ENCODE measurements at places on chromosomes 12 and 14.

GRCh38 chr12:63894132-63894531 lies 49.6 kb downstream of the SRGAP1 start:
- DNase-seq: no peak

DNA sequence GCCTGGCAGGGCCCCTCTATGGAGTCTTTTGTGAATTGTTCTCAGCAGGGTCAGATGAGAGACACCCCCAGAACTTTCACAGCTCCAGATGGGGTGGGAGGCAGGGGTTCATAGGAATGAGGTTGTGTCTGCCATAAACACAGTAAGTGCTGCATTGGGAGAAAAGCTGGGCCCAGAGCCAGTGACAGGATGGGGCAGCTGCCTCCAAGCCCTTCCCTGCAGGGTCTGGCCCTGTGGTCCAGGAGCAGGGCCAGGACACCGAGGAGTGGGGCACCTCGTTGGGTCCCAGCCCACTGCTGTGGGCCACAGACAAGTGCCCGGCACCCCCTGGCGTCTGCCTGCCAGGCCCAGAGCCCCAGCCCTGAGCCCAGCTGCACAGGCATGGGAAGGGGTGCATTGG lies 13.3 kb downstream of the INF2 start:
- DNase-seq: no peak

DNA sequence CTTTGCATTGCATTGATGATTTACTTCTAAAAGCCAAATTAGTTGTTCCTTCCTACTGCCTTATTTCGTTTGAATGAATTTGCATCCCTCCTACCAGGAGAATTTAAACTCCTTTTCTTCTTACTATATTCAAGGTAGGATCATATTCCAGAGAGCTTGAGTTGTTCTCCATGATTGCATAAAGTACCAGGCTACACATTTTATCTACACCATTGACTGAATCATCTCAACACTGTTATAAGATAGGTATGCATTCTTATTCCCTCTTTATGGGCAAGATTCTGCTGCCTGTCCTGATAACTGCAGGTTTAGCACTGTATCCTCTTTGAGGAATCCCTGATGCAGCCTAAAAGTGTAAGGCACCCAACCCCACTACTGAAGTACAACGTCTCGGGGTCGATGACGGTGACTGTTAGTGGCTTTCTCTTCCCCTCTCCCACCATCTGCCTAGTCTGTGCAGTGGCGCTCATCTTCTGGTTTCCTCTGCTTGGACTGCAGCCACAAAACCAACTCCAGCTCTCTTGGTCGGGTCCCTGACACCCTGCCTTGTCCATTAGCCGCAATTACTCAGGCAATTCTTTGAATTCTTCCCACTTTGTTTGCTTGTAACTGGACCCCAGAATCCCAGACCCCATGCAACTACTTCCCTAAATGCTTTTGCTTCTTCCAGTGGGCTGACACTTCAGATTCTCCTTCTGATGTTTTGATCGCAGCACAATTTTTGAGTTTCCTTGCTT lies 44.4 kb upstream of the STXBP6 start:
- no peak for DNase-seq

DNA sequence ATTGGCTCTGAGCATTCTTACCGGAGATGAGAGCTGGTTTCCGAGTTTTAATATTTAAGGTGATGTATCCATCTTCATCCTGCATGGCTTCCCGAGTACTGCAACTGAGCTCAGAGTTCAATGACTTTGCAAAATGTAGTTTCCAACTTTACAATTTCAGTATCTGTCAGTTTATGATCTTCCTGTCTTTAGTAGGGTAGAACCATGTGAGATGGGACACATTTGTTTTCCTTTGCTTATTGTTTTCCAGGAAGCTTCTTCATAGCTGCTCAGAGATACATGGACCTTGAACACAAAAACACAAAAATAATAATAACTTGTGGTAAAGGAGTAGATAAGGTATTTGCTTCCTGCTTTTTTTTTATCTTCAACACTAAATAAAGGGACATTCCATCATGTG lies at the start of gene CLEC1B:
CLEC1B (minus strand) TSS at position 106 of the 400 bp plus-strand sequence; CDS start at position 85, 21 bp downstream.
- DNase-seq: no peak

DNA sequence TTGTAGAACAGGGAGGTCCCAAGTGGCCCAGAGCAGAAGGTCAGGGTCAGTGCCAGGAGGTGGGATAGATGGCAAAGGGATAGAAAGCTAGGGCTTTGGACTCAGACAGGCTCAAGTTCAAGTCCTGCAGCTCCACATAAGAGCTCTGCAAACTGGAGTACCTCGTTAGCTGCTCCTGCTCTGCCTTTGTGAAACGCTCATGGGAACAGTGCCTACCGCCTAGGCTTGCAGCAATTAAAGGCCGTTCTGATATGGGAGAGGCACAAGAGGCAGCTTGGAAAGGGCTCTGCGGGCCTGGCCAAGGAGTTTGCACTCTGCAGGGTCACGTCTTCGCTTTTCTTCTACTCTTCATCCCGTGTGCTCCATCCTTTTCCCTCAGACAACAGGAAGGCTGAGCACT lies 54.1 kb downstream of the MAP1LC3B2 start:
- no peak for DNase-seq

- no peak for DNase-seq
These were observed 26.8 kb downstream of the ZFYVE1 start for GRCh38 chr14:73000073-73000472.

- DNase-seq: no peak
These were observed 63.7 kb upstream of the ZFP36L1 start for GRCh38 chr14:68856572-68856971.

All from NCI-H1417 (cell line).